Memory B cell (primary cell): ENCODE measurements at places on chromosomes 3 and 15.
A peak's percentile ranks its signal among the peaks of the same experiment; 100 is the strongest.

- no peak for DNase-seq
Observed at GRCh38 chr3:98823791-98824190, 60.7 kb downstream of the ST3GAL6 start.

- DNase-seq, result no peak
Observed at GRCh38 chr3:29577250-29577649, 296.4 kb downstream of the RBMS3 start.

DNA sequence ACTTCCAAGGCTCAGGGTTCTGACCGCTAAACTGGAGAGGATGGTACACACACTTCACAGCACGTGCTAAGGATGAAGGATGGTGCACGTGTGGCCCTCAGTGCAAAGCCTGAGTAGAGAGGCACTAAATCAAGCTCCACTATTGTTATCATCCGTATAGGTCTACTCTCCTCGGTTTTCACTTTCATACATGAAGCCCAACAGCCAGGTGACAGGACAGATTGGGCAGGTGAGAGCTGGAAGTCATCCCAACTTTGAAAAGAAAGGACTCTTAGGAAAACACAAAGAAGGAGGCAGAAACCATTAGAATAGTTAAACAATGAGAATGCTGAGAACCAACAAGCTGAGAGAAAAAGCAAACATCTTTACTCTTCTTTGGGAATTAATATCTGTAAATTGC is 21.1 kb downstream of the MAGI1 start:
- no peak for DNase-seq

DNA sequence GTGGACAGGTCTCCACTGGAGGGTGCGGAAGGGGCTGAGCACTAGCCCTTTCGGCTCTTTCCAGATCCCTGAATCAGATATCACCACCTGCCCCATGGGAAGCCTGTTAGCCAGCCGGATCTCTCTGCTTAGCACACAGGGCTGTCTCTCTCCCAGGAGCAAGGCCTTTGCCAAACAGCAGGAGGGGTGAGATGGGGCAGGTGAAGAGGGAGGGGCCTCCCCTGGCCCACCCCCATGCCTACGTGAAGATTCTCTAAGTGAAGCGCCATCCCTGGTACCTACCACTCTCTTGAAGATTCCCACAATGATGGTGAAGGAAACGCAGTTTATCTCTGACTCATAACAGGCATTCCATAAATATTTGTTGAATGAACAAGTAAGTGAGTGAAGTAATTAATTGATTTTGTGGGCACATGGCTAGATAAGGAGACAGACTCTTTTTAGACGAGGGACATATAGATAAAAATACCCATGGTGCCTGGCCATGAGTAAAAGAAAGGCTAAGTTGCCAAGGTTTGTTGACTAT is 19.6 kb upstream of the HCN4 start:
- no peak for DNase-seq

GRCh38 chr3:170180079-170180907 is 1.2 kb downstream of the PHC3 start:
- peak; percentile 1 for DNase-seq
